ENCODE measurements at places on chromosomes 1 and 21. TPM values are rescaled to one million over a fixed set of nuclear protein-coding genes. Genes with fewer than 3 reads are reported as not detected.

RBM8A gene
- 127 TPM for total RNA-seq

DNA sequence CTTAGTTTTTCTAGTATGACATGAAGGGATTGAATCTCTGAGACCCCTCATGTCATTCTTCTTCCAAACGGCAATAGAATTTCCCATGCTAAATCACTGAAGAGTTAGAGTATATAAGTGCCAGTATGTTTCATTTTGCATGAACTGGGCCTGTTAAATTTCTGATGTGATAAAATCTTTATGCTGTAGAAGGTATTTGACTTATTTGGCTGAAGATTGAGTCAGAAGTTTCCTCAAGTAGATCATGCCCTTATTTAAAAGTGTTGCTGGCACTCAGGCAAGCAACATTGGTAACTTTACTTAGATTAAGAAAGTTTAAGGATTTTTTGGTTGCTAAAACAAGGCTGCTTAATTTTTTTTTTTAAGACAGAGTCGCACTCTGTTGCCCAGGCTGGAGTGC lies 13.3 kb downstream of the ATF6 start:
- DNase-seq, result peak; percentile 16
- peaks cover 12% of the 10 kb centered on the region for H3K36me3 ChIP-seq
- no peak overlapping the region for H3K27ac ChIP-seq
- no peaks in the 10 kb centered on the region for H3K27me3 ChIP-seq
- peaks cover 27% of the 10 kb centered on the region for H3K4me1 ChIP-seq

DNA sequence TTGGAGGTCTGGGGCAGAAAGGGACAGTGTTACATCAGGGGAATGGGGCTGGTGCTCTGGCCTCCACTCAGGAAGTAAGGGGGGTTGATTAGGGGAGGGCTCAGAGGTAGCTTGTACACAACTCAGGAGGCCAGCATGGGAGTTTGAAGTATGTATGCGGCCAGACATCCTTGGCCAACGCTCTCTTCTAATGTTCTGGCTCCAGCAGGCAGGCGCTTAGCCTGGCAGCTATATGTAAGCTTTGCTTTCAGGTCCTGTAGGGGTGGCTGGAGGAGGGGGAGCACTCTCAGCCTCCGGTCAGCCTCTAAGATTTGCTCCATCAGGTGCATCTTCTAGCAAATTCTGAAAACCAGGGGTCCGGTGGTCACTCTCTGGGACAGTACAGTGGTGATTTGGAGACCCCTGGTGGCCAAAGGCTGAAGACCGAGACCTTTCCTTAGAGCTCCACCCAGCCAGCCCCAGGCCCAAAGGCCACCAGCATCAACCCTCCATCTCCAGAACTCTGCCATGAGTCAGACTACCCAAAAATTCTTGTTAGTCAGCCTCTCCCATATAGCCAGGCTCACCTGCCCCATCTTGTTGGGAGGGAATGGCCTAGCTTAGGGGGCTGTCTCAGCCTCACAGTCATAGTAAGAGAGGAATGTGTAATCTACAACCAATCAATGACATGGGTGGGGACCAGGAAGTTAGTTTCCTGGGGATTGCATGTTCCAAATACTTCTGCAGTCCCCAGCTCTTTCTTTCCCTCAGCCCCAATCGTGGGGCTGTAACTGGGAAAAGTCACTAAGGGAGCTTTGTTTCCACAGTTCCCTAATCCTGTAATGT lies 9.7 kb upstream of the COL8A2 start:
- peak; percentile 66 for DNase-seq
- H3K27me3 ChIP-seq, result no peaks in the 10 kb centered on the region
- H3K4me1 ChIP-seq, result peaks cover 48% of the 10 kb centered on the region
- no peak overlapping the region for H3K4me3 ChIP-seq
- H3K27ac ChIP-seq, result peak overlapping the region; percentile 86
- peaks cover 14% of the 10 kb centered on the region for H3K36me3 ChIP-seq

AADACL3 gene
- not detected for total RNA-seq

GRCh38 chr1:119080586-119080985 lies 59.9 kb downstream of the WARS2 start:
- no peaks in the 10 kb centered on the region for H3K36me3 ChIP-seq
- H3K27me3 ChIP-seq, result no peaks in the 10 kb centered on the region
- DNase-seq, result peak; percentile 92
- peaks cover 52% of the 10 kb centered on the region for H3K4me1 ChIP-seq
- H3K27ac ChIP-seq, result peak overlapping the region; percentile 46
- H3K4me3 ChIP-seq, result peak overlapping the region; percentile 45

GRCh38 chr21:40852563-40852962 lies 5.6 kb upstream of the DSCAM start:
- no peak overlapping the region for H3K4me3 ChIP-seq
- H3K4me1 ChIP-seq, result no peaks in the 10 kb centered on the region
- no peak for DNase-seq
- H3K27ac ChIP-seq, result no peak overlapping the region
- H3K27me3 ChIP-seq, result no peaks in the 10 kb centered on the region

- H3K4me3 ChIP-seq, result no peak overlapping the region
- H3K36me3 ChIP-seq, result no peaks in the 10 kb centered on the region
- H3K27me3 ChIP-seq, result no peaks in the 10 kb centered on the region
- no peaks in the 10 kb centered on the region for H3K4me1 ChIP-seq
- DNase-seq, result peak; percentile 43
- no peak overlapping the region for H3K27ac ChIP-seq
Measured at GRCh38 chr1:114549137-114549536, 32.3 kb downstream of the BCAS2 start.

DNA sequence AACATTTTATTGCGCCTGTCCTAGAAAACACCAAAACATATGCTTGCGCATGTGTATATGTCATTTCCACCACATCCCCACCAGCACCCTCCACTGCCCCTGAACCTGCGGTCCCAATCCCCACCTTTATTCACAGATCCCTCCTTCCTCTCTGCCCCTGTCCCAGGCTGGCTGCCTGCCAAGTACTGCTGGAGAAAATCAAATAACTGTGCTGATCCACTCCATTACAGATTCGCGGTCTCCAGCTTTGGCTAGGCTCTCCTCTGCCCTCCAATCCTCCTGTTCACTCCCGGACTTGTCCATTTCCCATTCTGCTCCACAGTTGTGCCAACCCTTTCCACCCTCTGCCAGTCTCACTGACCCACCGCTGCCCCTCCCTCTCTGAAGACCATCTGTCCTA lies 59.3 kb upstream of the GJB5 start:
- H3K36me3 ChIP-seq, result no peaks in the 10 kb centered on the region
- H3K4me3 ChIP-seq, result no peak overlapping the region
- no peak for DNase-seq
- no peak overlapping the region for H3K27ac ChIP-seq

DNA sequence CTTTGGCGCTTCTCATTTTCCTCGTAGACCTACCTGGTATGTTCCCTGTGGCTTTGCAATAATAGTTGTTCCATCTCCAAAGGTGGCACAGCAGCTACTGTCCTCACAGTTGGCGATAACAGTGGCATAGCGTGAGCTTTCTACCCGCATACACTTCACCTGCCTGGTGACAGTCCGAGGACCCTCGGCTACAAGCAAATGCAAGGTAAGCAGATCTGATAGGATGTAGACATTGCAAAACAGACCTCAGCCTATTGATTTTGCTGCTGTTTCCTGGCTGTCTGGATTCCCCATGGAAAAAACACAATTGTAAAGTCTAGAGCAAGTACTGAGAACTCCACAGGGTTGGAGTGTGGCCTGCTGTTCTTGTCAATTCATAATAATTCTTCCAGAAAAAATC lies 78.5 kb downstream of the WDR3 start:
- no peak for DNase-seq
- no peak overlapping the region for H3K27ac ChIP-seq
- no peak overlapping the region for H3K4me3 ChIP-seq
- H3K27me3 ChIP-seq, result no peaks in the 10 kb centered on the region
- H3K4me1 ChIP-seq, result no peaks in the 10 kb centered on the region
- H3K36me3 ChIP-seq, result no peaks in the 10 kb centered on the region

GRCh38 chr1:102045752-102046151 lies 49.0 kb upstream of the OLFM3 start:
- H3K4me3 ChIP-seq, result no peak overlapping the region
- H3K27ac ChIP-seq, result no peak overlapping the region
- H3K4me1 ChIP-seq, result no peaks in the 10 kb centered on the region
- H3K27me3 ChIP-seq, result no peaks in the 10 kb centered on the region
- DNase-seq, result no peak

DNA sequence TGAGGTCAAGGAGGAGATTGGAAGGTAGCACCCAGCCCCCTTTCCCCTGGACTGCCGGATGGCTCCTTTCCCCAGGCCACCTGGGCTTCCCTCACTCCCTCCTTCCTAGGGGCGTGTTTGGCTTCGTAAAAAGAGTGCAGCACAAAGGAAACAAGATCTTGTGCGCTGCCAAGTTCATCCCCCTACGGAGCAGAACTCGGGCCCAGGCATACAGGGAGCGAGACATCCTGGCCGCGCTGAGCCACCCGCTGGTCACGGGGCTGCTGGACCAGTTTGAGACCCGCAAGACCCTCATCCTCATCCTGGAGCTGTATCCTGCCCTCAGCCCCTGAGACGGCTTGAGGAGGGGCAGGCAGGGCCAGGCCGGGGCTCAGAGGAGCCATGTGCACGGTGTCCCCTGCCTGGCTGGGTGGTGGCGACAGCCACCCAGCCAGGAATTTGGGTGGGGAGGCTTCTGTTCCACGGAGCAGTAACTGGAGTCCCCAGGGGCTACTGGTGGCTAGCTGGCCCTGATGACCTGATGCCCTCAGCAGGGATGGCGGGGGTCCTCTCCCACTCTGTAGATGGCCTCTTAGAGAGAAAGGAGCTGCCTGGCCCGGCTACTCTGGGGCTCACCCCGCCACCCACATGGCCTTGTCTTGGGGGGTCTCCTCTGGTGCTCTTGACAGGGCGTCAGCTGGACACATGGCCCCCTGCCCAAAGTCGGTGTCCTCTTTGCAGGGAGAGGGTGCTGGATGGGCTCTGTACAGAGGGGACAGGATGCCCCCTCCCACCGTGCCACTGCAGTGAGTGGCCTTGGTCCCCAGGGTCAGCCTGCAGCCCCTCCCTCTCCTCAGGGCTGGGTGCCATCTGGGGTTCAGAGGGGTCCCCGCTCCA lies 39.5 kb downstream of the TRIM11 start:
- DNase-seq, result no peak
- H3K4me1 ChIP-seq, result no peaks in the 10 kb centered on the region
- H3K27ac ChIP-seq, result no peak overlapping the region
- no peaks in the 10 kb centered on the region for H3K27me3 ChIP-seq
- no peak overlapping the region for H3K4me3 ChIP-seq

C4BPB gene
- not detected for total RNA-seq

SHISAL2A gene
- not detected for total RNA-seq

GRCh38 chr1:198054510-198054909 lies 102.3 kb upstream of the NEK7 start:
- H3K4me1 ChIP-seq, result no peaks in the 10 kb centered on the region
- H3K36me3 ChIP-seq, result no peaks in the 10 kb centered on the region
- H3K4me3 ChIP-seq, result no peak overlapping the region
- no peak for DNase-seq
- H3K27ac ChIP-seq, result no peak overlapping the region

- peaks cover 16% of the 10 kb centered on the region for H3K27me3 ChIP-seq
- no peaks in the 10 kb centered on the region for H3K36me3 ChIP-seq
- peaks cover 9% of the 10 kb centered on the region for H3K4me1 ChIP-seq
- no peak for DNase-seq
- no peak overlapping the region for H3K4me3 ChIP-seq
- H3K27ac ChIP-seq, result no peak overlapping the region
Measured at GRCh38 chr1:228452194-228453021, 34.8 kb upstream of the RNF187 start.

DNA sequence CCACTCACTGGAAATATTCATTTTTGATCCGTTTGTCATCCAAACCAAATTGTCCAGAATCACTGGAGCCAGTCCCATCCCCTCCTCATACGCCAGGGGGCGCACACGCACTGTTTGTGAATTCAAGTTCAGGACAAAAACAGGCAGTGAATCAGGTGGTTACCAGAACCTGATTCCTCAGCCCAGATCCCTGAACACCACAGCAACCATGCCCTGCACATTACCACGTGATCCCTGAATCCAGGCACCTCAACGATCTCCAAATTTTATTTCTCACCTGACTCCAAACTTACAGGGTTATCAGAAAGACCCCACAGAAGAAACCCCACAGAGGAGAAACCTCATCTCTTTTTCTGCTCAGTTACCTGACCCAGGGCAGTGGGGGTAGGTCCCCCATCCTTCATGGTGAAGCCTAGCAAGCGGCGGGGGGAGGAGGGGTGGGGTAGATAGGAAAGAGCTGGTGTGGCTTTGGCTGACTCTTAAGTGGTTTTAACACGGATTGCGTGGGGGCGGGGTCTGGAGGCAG lies 1.4 kb upstream of the PTPRF start:
- peaks cover 4% of the 10 kb centered on the region for H3K4me1 ChIP-seq
- no peak overlapping the region for H3K4me3 ChIP-seq
- peak; percentile 90 for DNase-seq
- H3K27ac ChIP-seq, result no peak overlapping the region

FAM151A gene
- total RNA-seq, result not detected

DNA sequence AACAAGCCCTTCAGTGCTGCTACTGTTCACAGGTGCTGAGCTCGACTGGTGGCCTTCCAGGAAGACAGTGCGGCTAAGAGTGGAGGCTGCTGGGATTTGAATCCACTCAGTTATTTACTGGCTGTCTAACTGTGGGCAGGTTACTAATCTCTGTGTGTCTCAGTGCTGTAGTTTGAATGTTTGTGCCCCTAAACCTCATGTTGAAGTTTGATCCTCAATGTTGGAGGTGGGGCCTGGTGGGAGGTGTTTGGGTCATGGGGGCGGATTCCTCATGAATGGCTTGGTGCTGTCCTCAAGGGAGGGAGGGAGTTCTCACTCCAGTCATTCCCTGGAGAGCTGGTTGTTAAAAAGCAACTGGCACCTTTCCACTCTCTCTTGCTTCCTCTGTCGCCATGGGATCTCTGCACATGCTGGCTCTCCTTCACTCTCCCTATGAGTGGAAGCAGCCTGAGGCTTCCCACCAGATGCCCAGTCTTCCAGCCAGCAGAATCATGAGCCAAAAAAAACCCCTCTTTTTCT lies 334.8 kb downstream of the RPS6KC1 start:
- H3K36me3 ChIP-seq, result no peaks in the 10 kb centered on the region
- H3K4me3 ChIP-seq, result no peak overlapping the region
- no peak for DNase-seq
- H3K4me1 ChIP-seq, result no peaks in the 10 kb centered on the region
- H3K27ac ChIP-seq, result no peak overlapping the region
- H3K27me3 ChIP-seq, result no peaks in the 10 kb centered on the region

DNA sequence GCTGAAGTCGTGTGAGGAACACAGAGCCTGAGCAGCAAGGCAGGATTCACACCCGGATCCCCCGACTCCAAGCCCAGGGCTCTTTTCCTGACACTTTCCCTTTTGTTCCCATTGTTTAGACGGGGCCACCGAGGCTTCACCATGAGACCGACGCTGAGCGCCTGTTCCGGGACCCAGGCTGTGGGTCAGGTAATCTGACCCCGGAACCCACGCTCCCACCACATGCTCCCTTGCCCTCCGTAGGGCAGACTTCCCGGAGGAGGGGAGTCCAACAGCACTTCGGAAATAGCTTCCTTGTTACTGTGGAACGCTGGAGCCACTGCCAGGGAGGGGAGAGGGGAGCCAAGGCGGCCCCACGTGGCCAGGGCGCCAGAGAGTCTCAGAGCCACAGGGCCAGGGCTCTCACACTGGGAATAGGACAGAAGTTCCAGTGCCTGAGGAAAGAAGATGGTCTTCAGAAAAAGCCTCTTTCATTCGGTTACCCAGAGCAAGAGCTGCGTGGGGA lies 18.4 kb downstream of the RUNX3 start:
- no peak overlapping the region for H3K4me3 ChIP-seq
- no peaks in the 10 kb centered on the region for H3K27me3 ChIP-seq
- no peak for DNase-seq
- 0 out of 2 replicates have a peak, but pooled peaks cover 6% of the 10 kb centered on the region for H3K4me1 ChIP-seq
- H3K36me3 ChIP-seq, result no peaks in the 10 kb centered on the region
- H3K27ac ChIP-seq, result no peak overlapping the region

GRCh38 chr1:212951126-212951946 lies 995 bp downstream of the VASH2 start:
- H3K4me1 ChIP-seq, result 0 out of 2 replicates have a peak, but pooled peaks cover 3% of the 10 kb centered on the region
- H3K36me3 ChIP-seq, result no peaks in the 10 kb centered on the region
- peak; percentile 36 for DNase-seq
- peaks cover 58% of the 10 kb centered on the region for H3K27me3 ChIP-seq
